ENCODE measurements at places on chromosomes 1 and 21.

GRCh38 chr1:234968451-234968850, 160.2 kb downstream of the TOMM20 start:
- DNase-seq: no peak

GRCh38 chr1:179031855-179032513, 6.3 kb downstream of the FAM20B start:
- no peak for DNase-seq

- no peak for DNase-seq
Measured at GRCh38 chr1:240656531-240656930, 44.6 kb upstream of the GREM2 start.

- no peak for DNase-seq
Measured at GRCh38 chr1:109891930-109892329, 18.7 kb upstream of the CSF1 start.

- no peak for DNase-seq
Measured at GRCh38 chr1:36942148-36942547, 92.2 kb downstream of the GRIK3 start.

DNA sequence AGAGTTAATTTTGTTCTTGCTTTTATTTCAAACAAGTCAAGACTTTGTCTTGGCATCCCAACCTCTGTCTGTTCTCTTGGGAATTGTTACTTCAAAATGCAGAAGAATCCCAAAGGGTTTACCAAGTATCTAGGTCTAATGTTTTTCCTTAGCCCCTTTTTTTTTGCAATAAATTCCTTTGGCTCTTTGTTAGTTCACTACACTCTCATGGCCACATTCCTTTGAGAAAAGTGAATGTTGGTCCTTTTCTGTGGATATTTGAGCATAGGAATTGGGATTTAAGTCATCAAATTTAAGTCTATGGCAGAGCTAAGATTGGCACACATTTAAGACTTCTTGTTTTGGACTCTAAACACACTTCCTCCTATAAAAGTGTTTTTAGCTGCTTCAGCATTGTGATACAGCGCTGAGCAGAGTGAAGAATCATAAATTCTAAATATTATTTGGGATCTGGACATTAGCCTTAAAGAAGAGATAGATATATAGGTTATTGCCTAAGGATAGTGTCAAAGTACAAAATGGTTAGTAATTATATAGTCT, 1.9 kb downstream of the BTF3L4 start:
- DNase-seq: no peak

DNA sequence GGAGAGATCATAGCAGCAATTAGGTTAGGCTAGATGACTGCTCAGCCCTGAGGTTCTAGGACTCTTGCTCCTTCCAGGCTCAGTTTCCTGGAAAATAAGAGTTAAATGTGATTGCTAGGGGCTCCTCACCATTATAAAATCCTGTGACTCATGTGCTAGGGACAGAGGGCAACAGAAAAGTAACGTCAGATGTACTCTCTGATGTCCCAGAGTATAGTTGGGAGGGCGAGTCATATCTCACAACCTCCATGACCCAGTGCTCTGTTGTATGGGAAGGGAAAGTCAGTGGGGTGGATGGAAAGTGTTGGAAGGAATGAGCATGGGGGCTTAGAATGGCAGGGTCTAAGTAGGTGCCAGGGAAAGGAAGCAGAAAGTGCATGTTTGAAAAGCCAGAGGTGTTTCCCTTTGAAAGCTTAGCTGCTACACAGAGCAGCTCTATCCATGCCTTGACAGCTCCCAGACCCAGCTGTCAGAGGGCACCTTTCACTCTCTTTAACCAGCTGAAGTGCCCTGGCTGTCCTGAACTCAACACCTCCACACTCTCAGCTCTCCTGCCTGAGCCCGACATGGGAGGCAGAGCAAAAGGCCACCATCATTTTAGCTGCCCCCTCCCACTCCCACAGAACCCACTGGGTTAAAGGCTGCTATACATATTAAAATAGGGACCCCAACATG, 11.6 kb downstream of the GJA5 start:
- DNase-seq: no peak

DNA sequence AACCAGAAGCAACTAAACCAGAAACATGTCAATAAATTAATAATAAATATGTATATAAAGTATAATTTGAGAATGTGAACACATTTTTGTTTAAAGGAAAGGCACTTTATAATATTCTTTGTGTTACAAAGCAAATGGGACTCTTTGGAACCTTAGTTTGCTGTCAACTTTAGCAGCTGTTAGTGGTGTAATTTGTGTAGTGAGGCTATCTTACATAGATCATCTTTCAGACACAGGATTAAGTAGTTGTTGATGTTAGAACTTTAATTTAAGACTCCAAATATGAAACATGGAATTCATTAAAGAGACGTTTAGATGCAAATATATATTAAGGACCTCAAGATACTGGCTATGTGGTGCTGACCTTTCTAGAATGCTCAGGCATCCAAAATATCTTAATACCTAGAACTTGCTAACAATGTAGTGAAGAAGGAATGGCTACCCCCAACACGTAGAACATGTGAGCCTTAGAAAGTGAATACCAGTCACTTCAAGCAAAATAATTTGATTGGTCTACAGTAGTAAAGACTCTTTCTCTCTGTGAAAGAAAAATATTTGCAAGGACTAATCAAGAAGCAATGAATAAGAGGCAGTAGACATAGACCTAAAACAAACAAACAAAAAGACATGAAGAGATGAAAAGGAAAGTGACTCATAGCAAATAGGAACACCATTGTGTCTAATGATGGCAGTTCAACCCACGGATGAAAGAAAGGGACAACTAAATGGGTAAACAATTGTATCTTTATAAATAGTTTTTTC, 811.4 kb downstream of the USP25 start:
- DNase-seq: no peak

DNA sequence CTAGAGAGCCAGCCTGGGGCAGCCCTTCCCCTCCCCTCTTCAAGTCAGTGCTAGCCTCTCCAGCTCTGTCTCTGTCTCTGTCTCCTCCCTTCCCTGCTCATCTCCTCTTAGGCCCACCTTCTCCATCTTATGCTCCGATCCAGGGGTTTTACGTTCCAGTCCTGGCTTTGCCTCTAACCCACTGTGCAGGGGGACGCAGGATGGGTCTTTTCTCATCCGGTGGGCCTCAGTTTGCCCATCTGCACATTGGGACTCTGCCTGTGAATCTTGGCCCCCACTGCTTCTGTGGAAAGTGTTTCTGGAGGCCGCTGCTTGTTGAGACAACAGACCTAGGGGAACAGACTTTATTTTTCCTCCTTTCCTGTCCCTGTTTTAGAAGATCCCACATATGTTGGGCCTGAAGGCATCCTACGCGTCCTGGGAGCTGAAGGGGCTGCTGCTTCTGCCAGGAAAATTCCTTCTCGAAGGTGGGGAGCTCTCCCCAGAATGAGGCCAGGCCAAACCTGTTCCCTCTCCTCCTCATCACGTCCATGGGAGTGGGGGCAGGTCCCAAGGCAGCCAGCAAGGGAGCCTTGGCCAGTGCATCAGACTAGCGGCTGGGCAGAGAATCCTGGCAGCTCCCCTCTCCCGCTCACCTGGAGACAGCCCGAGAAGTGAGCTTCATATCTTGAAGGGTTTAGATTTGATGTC, 99.5 kb upstream of the CSF3R start:
- DNase-seq: no peak

- no peak for DNase-seq
Measured at GRCh38 chr21:44505673-44506278, 34.2 kb downstream of the KRTAP10-1 start.

GRCh38 chr1:64363616-64364015, 106.3 kb upstream of the CACHD1 start:
- DNase-seq: no peak

- DNase-seq: no peak
Measured at GRCh38 chr1:229478852-229479251, 29.3 kb downstream of the NUP133 start.

Measured in C1 segment of cervical spinal cord (tissue), 14 donors.